ENCODE measurements at places on chromosomes 7 and 10.

- DNase-seq, result no peak
Measured at GRCh38 chr10:114281006-114281405, 42.0 kb downstream of the VWA2 start.

DNA sequence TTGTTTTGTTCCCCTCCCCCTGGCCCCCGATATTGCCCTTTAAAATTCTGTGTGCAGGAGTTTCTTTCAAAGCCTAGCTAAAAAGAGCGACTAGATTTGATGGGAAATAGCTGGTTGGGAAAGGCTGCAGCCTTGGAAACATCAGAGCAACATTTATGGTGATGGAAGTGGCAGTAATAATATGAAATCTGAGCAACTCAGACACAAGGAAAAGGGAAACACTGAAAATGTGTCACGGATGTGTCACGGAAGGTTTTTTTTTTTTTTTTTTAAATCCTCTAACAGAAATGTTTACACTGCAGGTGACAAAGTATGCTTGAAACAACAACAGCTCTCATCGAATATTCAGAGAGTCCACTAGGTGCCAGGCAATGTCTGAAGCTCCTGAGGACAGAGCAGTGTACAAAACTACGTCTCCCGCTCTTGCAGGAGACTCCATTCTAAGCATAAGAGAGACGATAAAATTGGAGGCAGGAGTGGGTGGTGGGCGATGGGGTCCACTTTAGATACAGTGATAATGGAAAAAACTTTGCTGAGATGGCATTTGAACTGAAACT, 143.0 kb downstream of the RSU1 start:
- DNase-seq, result no peak

- no peak for DNase-seq
Measured at GRCh38 chr10:123485341-123485960, 180.7 kb upstream of the GPR26 start.

- DNase-seq, result no peak
Measured at GRCh38 chr7:28854750-28855074, 103.4 kb downstream of the TRIL start.

GRCh38 chr7:51639661-51640334, 323.2 kb upstream of the COBL start:
- no peak for DNase-seq

DNA sequence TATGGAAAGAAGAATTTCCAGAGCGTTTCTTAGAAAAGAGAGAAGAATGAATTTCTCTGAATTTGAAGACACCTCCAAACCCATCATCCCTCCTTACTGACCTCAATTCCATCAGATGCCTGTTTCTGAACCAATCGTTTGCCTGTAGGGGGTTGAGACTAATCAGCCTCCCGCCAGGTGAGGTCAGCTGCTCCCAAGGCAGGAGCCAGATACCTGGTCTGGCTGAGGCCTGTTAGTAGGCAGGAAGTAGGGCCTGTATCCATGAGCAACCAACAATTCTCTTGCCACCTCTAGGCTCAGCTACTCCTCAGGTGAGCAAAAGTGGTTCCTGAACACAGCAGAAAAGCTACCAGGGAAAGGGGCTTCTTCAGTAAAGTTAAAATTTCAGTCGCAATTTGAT, 50.3 kb downstream of the HTR5A start:
- DNase-seq, result no peak

DNA sequence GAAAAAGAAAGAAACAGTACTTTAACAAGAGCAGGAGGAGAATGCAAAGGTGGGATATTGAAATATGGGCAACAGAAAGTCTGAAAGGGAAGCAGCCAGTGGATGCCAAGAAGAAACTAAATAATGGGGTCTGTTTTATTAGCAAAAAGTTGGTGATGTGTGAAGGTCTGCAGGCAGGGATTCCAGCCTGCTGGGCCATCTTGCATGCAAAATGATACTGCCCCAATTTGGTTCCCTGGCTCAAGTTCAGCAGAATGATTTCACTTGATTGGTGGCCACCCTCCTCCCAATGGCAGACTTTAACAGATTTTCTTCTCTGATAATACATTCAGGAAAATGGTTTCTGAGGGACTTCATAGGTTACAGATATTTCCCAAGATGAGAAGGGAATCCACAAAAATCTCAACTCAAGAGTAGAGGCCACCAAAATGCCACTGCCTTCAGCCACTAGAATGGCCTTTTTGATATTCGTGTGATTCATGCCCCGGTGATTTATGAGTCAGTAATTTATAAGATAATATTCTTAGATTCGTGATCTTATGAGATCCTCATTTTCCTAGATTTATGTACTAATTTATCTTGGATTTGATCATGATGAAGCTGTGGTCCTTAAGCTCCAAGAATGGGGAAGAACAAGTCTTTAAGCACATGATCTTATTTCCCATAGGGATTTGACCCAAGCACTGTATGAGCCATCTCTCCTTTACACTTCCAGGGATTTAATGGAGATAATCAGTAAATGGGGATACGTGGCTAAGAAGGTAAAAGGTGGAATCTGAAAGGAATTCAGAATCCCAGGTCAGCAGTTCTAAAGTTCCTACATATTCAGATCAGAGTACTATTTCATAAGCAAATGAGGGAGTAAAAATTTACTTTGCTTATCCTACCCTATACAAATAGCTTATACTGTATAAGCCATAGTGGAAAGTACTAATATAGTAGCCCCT, 32.3 kb upstream of the ADD3 start:
- no peak for DNase-seq

GRCh38 chr7:150740053-150740452, 2.8 kb downstream of the GIMAP5 start:
- DNase-seq, result no peak

DNA sequence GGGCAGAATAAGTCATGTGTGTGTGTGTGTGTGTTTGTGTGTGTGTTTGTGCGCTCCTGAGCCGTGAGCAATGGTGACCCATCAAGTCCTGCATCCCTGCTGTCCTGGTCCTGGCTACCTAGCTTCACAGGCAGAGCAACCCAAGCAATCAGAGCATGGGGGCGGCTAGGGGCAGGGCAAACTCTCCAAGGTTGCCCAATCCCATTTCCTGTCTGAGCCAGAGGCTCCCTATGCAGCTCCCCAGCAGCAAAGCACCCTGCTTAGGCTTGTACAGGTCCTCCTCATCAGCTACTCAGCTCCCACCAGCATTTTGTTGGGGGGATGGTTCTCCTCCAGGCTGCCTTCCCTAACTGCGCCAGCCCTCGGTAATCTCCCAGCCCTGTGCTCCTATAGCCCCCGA, 31.1 kb upstream of the CRHR2 start:
- no peak for DNase-seq

DNA sequence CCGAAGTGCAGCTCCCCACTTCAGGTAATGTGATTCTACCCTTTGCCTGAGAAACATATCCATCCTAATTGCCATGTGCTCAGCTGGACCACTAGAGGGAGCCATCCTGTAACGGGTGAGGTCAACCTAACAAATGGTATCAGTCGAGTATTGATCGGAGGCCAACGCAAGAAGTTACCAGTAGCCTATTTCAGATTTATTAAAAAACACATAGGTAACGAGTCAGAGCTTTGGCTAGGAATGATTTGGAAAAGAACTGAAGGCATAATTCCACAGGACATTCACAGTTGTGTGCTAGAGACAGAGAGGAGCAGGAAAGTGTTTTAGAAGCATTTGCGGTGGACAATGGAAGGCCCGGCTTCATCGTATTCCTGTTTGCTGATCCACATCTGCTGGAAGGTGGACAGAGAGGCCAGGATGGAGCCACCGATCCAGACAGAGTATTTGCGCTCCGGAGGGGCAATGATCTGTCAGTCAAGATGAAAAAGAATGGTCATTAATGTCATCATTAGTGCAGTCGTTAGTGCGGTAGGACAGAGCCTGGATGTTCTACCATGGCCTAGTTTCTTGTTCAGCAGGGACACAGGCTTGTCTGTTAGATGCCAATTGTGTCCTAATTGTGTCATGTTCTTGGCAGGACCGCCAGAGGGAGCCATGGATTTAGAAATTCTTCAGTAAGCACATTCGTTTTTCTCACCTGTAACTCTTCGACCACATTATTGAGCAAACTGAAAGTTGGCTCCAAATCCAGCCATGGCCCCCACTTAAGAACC, 17.5 kb downstream of the ACTA2 start:
- DNase-seq, result peak; percentile 60

DNA sequence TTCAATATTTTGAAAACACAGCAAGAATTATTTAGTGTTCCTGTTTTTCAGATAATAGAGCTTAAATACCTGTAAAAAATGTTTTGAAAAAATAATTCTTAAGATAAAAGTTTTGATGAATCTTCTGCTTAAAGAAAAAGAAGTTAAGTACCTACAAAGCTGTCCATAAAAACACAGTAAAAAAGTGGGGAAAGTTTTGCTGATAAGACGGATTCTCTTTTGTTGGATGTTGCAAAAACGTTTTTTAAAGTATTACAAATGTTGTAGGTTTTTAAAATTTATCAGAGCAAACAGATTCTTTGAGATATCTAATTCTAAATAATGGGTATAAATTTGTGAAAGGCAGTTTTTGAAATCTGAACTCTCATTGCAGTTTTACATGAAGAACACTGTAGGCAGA, 12.2 kb downstream of the DMTF1 start:
- DNase-seq, result no peak

GRCh38 chr10:102781921-102782557, 38.3 kb downstream of the WBP1L start:
- no peak for DNase-seq

GRCh38 chr7:46695051-46695708, 774.1 kb upstream of the IGFBP3 start:
- DNase-seq, result no peak

DNA sequence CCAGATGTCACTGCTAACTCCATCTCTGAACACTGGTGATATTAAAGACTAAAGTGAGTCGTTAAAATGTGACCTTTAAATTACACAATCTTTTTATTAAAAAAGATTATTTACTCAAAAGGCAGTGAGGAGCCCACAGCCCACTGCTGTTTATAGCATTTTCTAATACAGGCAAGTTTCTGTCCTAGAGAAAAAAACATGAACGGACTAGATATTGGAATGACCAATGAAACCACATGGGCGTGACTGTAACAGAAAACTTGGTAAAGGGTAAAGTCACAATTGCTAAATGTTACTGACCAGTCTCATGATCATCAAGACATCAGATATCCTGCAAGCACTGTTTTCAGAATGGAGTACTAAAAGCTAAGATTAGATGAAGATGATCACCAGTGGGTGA, 78.7 kb downstream of the FEZF1 start:
- DNase-seq, result no peak

DNA sequence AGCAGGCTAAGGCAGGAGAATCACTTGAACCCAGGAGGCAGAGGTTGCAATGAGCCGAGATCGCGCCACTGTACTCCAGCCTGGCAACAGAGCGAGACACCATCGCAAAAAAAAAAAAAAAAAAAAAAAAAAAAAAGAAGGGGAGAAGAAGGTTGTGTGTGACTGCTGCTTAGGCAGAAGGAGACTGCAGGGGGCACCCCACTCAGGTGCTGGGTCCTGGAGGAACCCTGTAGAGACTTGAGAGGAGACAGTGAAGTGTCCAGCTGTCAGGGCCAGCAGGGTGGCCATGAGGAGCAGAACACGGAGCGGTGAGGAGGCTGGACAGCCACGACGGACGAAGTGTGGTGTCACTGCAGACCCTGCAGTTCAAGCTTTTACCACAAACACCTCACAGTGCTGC, 99.0 kb upstream of the NMT2 start:
- no peak for DNase-seq

- DNase-seq, result no peak
Measured at GRCh38 chr7:4207011-4207410, 475.1 kb upstream of the FOXK1 start.

GRCh38 chr7:8516976-8517375, 83.6 kb downstream of the NXPH1 start:
- no peak for DNase-seq

DNA sequence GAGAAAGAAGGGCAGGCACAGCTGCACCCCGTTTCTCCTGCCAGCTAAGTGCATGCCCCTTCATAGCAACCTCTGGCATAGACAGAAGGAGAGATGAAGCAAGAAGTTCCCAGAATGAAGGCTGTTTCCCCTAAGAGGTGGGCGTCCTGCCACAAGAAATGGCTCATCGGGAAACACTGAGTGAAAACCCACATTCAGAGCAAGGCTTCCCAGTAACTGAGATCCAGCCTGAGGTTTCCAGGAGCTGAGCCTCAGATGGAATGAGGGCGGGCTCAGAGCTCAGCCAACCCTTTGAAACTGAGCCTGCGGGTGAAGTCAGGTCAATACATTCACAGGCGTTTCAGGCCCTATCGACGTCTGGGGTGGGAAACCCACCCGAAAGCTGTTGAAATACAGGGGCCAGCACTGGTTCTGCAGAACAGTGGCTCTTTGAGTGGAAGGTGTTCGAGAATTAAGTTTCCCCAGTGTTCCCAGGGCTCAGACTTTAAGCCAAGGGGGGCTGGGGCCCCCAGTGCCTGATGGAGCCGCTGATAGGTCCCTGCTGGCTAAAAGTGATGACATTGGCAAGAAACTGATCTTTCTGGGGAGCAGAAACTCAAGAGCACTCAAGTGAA, 510.2 kb downstream of the RPS24 start:
- no peak for DNase-seq

GRCh38 chr7:79282070-79282694, 171.3 kb downstream of the MAGI2 start:
- DNase-seq, result no peak

DNA sequence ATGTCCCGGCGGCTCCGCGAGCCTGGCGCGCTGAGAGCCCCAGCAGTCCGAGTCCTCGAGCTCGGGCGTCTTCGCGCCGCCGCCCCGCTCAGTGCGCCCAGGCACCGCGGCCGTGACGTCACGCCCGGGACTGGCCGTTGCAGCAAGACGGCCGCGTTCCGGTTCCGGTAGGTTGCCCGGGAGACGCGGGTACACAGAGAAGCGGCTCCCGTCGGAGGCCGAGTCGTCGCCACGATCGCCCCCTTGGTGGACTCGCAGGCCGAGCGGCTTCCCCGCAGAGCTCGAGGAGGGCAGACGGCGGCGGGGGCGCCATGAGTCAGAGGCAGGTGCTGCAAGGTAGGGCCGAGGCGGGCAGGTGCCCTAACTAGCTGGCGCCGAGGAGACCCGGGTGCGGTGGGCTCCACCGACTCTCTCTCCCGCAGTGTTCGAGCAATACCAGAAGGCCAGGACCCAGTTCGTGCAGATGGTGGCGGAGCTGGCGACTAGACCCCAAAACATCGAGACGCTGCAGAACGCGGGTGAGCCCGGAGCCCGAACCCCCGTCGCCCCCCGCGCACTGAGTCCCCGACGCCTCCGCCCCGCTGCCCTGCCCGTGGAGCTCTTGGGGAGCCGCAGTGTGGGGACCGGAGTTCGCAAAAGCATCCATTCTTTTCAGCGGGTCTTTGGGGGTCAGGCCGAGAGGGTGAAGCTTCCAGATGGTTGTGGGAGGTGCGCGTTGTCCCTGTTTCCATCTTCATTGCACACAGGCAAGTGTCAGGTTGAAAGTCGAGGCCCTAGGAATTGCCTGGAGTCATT, at the start of gene SPAG6:
TSS of gene SPAG6 (plus strand) at position 196 of the 795 bp plus-strand sequence. CDS start at position 312, 116 bp downstream.
- DNase-seq, result no peak

GRCh38 chr10:23065181-23065948, 30.0 kb upstream of the MSRB2 start:
- no peak for DNase-seq

- no peak for DNase-seq
Measured at GRCh38 chr7:40301486-40302068, 166.8 kb downstream of the SUGCT start.

GRCh38 chr10:124150189-124150806, 56.9 kb upstream of the CHST15 start:
- DNase-seq, result no peak

- no peak for DNase-seq
Measured at GRCh38 chr10:12938271-12938670, 63.2 kb downstream of the CCDC3 start.

- DNase-seq, result no peak
Measured at GRCh38 chr7:36788825-36789470, 64.7 kb upstream of the AOAH start.

GRCh38 chr7:95660023-95660434, 63.7 kb upstream of the PDK4 start:
- DNase-seq, result no peak

- no peak for DNase-seq
Measured at GRCh38 chr10:122849900-122850605, 4.4 kb upstream of the CUZD1 start.
